ENCODE measurements at places on chromosomes 4 and X.

GRCh38 chr4:151921811-151922210 lies 161.0 kb upstream of the GATB start:
- no peak for DNase-seq

DNA sequence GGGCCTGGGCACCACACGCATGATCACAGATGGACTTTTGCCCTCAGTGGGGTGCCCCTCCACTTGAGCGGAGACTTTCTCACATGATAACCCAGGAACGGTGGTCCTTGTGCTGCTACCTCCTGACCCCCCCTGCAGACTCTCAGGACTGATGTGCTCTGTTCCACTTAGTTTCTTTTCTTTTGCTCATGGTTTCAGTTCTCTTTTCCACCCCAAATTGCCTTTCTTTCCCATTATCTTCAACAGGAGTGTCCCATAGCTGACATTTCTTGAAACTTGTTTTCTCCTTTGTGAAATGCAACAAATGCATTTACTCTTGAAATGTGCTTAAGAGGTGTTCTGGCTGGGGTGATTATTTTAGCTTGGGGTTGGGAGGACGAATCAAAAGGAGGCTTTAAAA lies 9.0 kb downstream of the MPC1L start:
- no peak for DNase-seq

GRCh38 chr4:102343964-102344519 lies 1.2 kb downstream of the SLC39A8 start:
- peak; percentile 24 for DNase-seq

DNA sequence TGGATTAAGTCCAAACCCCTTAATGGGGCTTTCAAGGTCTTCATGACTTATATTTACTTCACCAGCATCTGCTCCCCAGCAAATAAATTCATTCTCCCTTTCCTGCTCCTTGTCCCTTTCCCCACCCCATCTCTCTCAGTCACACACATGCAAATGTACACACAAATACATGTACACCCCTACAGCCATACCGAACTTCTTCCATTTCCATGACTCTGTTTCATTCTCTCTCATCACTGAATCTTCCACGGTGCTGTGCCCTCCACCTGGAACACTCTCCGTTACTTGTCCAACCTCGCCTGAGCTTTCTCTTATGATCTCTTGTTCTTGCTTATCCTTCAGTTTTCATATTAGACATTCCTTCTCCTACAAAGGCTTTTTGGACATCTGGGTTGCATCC lies 22.0 kb upstream of the RPA4 start:
- no peak for DNase-seq

DNA sequence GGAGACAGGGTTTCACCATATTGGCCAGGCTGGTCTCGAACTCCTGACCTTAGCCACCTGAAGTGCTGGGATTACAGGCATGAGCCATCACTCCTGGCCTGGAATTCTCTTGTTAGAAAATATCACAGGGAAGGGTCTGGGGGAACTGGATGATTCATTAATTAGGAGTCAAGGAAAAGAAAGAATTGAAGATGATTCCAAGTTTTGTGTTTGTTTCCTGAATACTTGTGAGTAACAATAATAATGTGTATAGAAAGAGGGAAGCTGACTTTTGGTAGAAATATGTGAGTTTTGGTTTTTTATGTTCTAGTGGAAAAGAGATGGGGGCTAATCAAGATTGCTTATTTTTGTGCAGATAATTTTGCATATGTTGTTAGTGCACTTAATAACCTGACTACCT lies 77.3 kb upstream of the CLNK start:
- DNase-seq: no peak

DNA sequence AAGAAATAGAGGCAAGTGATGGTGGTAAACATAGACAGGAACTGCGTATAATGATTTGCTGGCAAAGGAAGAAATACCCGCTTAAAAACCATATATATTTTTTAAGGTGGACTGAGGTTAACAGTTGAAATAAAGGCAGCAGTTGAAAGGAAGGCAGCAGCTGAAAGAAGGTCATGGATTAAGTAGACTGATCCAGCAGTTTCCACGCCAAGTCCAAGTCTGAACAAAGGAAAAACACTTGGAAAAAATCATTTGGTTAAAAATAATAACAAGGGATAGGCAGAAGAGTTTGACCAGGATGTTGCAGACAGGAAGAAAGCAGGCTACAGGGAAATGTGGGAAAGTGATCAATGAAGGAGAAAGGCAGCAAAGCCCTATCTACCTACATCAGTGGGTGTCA lies 93.6 kb downstream of the AMELX start:
- DNase-seq: no peak

GRCh38 chr4:86918539-86919072 lies 16.2 kb upstream of the AFF1 start:
- DNase-seq: no peak

GRCh38 chrX:134338527-134338926 lies 101.5 kb downstream of the CCDC160 start:
- DNase-seq: peak; percentile 1

GRCh38 chrX:29728639-29729038 lies 486.7 kb upstream of the MAGEB2 start:
- DNase-seq: no peak

GRCh38 chrX:153649915-153650782 lies 3.1 kb downstream of the DUSP9 start:
- no peak for DNase-seq

DNA sequence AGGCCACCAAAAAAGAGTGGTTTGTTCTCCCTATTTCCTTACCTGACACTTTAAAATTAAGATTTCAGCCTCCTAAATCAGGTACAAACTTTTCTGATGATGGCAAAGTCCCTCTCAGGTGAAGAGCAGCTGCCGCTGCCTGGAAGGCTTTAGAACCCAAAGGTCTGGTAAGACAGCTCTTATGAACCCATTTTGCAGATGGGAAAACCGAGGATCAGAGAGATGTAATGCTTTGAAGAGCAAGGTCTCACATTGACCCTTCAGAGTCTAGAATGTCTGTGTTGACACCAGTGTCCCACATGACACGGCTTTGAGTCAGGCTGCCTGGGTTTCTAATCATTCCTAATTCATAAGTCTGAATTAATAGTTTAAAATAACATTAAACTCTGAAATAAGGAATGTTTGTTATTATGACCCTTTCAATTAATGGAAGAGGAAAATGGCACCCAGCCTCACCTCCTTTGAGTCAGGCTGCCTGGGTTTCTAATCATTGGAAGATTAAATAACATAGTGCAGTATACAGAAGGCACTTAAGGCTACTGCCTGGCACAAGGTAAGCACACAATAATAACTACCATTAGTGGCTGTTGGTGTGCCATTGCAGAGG lies 27.9 kb upstream of the KIAA0232 start:
- no peak for DNase-seq

DNA sequence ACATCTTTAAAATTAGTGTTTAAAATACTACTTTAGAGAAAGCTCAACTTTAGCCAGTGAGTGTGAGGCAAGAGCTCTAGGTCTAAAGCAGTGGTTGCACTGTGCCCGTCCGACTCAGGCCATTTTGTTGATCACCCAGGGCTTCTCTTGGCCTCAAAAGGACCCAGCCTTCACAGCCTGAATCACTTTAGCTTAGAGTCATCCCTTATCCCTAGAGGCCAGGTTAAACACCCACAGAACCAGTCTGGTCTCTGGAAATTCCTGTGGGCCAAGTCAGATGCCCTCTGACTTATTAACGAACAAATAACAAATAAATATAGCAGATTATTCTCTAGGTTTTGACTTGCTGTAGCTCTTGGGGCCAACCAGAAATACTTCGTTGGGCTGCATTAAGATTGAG lies 102.3 kb downstream of the WWC2 start:
- no peak for DNase-seq

- DNase-seq: no peak
Measured at GRCh38 chr4:159722052-159722451, 619.2 kb downstream of the RAPGEF2 start.

GRCh38 chr4:125244848-125245450 lies 69.8 kb upstream of the FAT4 start:
- DNase-seq: no peak

- no peak for DNase-seq
Measured at GRCh38 chr4:153987291-153987690, 198.4 kb upstream of the SFRP2 start.

DNA sequence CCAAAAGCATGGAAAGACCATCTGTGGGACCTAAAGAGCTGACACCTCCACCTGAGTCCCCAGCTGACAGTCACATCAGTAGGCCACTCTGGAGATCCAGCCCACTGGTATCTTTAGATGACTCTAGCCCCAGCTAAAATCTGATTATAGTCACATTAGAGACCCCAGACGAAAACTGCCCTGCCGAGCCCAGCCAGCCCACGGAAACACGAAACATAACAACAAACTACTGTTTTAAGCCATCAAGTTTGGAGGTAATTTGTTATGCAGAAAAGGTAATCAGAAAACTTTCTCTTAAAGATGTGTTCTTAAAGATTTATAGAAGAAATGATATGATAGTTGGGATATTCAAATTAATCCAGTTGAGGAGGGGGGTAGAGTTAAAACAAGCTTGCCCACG lies 175.7 kb downstream of the DHX15 start:
- no peak for DNase-seq

All from stimulated activated CD8-positive, alpha-beta memory T cell treated with anti-CD3 and anti-CD28 coated beads, Interleukin-15, amount 100 ng/mL, for 4 hours (primary cell).